Natural killer cell treated with Interleukin-12 subunit alpha and Interleukin-12 subunit beta and Interleukin-15 and Interleukin-18, amount 100 ng/mL, for 72 hours (primary cell): ENCODE measurements at places on chromosomes 16 and 17.

- no peak for DNase-seq
Measured at GRCh38 chr17:58565389-58566311, 51.2 kb upstream of the MTMR4 start.

GRCh38 chr16:51407199-51407598, 256.1 kb upstream of the SALL1 start:
- DNase-seq, result no peak

GRCh38 chr17:57834146-57834741, 15.6 kb downstream of the MRPS23 start:
- DNase-seq, result no peak

DNA sequence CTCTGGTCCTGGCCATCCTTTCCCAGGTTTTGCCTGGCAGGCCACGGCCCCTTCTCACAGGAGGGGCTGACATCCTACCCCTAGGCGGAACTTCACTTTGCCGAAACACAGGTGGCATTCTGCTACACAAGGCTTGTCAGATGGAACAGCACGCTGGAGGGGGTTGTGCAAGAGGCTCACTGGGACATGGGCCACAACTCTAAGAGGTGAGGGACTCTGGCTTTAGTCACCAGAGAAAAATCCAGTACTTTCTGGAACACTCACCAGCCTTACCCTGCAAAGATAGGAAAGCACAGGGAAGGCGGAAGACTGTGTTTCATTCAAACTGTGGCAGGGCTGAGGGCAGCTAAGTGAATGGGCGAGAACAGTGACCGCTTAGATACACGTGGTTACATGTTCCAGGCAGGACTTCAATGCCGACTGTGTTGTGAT, 18.3 kb downstream of the CDC42EP4 start:
- no peak for DNase-seq

DNA sequence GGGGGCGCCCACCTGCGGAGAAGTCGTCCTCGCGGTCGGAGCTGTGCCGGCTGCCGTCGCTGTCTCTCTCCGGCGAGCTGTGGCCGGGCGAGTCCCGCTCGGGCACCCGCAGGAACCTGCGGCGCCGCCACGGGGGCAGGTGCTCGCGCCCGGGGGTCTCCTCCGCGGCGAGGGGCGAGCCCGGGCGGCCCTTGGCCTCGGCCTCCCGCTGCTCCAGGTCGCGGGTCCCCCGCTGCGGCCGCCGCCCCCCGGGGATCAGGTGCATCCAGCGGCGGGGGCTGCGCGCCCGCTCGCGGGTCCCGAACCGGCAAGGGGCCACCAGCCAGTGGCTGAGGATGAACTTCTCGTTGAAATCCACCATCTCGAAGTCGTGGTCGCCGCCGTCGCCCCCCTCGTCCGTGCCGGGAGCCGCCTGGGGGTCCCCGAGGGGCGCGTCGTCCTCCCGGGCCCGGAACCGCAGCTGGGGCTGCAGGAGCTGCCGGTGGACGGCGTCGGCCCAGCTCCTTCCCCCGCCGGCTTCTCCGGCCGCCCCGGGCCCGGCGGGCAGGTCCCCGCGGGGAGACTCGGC, 41.4 kb upstream of the BHLHA9 start:
- no peak for DNase-seq
